ENCODE measurements at places on chromosomes 13 and 19.

- no peak for DNase-seq
Observed at GRCh38 chr13:105778196-105778595, 757.3 kb downstream of the EFNB2 start.

DNA sequence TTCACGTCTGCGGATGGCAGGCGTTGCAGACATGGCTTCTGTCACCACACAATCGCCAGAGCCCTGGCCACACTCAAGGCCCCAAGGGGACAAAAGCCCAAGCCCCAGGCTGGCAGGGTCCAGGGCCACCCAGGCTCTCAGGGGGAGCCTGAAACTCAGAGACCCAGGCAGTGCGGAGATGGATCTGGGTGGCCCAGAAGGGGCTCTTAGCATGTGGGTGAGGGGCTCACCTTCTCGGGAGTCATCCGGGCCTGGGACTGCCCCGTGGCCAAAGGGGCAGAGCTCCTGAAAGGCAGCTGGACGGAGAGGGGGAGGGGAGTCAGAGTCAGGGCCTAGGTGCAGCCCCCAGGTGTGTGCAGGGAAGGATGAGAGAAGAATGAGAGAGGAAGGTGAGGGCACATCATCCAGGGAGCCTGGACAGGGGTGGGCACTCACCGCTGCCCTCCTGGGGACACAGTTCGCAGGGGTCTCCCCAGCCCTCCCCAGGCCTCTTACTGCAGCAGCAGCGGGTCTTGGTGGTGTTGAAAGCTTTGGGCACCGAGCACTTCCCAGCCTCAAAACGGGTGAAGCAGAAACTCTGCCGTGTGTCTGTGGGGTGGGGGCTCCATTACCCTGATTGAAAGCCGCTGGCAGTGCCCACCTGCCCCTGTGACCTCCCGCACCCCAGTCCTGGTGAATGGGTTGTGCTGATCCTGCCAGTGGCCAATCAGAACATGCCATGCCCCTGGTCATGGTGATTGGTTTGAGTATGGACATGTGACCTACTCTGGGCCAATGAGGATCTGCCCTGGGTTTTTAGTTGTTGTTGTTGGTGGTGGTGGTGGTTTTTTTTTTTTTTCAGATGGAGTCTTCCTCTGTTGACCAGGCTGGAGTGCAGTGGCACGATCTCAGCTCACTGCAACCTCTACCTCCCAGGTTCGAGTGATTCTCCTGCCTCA lies 37.4 kb downstream of the CCL25 start:
- no peak for DNase-seq

DNA sequence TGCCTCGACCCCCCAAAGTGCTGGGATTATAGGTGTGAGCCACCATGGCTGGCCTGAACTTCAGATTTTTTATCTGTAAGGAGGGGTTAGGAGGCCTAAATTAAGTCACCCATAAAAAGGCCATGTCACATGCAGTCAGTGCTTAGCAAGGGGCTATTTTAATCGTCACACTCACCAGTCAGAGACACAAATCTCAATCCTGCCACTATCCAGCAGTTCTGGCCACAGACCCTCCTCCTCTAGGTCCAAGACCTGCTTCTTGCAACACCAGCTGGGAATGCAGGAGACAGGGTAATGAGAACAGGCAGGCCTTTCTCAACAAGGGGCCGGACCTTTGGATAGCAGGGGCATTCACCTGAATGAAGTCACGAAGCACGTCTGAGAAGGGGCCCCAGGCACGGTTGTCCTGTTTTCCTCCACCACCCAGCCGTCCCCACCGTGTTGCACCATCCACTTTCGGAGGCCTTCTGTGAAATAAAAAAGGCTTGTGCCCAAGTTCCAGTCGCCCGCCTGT lies 1.4 kb downstream of the FBXO27 start:
- DNase-seq, result no peak

DNA sequence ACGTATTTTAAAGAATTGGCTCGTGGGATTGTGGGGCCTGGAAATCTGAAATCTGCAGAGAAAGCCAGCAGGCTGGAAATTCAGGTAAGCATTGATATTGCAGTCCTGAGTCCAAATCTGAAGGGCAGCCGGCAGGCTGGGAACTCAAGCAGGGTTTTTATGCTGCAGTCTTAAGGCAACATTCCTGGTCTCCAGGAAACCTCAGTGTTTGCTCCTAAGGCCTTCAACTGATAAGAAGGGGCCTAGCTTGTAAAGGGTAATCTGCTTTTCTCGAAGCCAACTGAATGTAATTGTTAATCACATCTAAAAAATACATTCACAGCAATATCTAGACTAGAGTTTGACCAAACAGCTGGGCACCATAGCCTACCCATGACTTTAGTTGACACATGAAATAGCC lies 154.4 kb downstream of the EFNB2 start:
- no peak for DNase-seq

DNA sequence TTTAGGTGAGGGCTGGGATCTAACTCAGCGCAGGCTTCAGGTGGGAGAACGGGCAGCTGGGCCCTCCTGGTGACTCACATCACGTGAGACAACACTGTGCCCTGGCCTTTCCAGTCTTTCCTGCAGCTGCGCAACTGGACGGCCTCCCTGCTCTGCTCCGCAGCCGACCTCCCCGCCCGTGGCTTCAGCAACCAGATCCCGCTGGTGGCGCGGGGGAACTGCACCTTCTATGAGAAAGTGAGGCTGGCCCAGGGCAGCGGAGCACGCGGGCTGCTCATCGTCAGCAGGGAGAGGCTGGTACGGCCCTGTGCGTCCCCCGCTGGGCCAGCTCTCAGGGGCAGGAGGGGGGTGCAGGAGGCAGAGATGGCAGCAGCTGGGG lies 8.8 kb downstream of the SPPL2B start:
- no peak for DNase-seq

DNA sequence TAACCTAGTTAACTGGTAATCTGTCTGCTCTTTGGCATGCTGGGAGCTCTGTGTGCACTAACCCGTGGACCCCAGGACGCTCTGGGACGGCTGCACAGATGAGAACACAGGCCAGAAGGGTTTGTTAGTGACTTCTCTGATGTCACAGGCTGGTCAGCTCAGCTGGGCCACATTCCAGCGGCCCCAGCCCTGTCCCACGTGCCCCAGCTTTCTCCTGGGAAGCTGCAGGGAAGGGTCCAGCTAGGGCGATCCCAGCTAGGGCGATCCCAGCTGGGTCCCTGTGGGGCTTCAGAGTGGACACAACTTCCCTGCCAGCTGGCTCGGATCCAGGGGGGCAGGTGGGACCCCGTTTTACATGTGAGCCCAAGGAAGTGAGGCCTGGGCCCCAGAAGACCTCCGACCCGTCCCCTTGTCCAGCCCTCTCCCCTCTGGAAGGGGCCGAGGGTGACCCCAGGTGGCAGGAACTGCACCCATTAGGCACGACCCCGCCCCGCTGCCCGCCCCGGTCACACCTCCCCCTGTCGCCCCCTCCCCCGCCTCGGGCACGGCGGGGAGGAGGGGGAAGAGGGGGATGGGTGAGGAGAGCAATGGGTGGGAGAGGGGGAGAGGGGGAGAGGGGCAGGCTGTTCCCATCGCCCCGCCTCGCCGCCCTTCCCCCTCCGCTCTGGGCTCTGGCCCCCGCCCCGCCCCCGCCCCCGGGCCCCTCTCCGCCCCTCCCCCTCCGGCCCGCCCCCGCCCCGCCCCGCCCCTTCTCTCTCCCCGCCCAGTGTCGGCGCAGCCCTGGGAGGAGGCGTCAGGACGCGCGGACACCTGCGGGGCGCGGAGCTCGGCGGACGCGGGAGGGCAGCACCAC lies 75.2 kb upstream of the MCF2L start:
- DNase-seq, result peak; percentile 54

GRCh38 chr13:107809125-107809524 lies 406.2 kb downstream of the LIG4 start:
- DNase-seq, result no peak

GRCh38 chr13:91459485-91459884 lies 61.1 kb downstream of the GPC5 start:
- DNase-seq, result no peak

- DNase-seq, result no peak
Observed at GRCh38 chr13:27704681-27705080, 83.0 kb downstream of the POLR1D start.

GRCh38 chr13:48827709-48828108 lies 148.0 kb upstream of the FNDC3A start:
- DNase-seq, result no peak

DNA sequence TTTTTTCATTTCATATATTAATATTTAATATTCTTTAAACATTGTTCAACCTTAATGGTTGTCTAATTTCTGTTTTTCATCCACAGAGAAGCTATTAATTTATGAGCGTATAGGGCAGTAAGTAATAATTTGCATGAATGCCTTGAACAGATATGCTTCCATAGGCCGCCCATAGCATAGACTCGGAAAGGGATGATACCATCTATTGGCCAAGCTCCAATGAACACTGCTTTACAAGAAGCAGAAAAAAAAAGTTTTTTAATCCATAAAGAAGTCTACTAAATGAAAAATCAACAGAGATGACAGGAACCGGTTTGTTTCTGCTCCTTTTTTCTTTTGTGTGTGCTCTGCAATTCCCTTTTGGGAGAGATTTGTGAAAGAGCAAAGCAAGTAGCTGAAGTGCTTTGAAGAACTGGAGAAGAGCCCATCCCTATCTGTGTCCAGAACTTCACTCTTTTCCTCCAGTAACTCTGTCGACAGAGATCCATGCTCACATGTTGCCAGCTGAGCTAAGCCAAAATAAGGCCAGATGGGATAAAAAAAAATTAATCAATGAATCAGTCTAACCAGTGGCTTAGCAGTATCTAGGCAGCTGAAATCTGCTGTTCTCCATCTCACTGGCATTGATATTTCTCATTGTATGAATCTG lies 215.9 kb upstream of the SOX21 start:
- no peak for DNase-seq

DNA sequence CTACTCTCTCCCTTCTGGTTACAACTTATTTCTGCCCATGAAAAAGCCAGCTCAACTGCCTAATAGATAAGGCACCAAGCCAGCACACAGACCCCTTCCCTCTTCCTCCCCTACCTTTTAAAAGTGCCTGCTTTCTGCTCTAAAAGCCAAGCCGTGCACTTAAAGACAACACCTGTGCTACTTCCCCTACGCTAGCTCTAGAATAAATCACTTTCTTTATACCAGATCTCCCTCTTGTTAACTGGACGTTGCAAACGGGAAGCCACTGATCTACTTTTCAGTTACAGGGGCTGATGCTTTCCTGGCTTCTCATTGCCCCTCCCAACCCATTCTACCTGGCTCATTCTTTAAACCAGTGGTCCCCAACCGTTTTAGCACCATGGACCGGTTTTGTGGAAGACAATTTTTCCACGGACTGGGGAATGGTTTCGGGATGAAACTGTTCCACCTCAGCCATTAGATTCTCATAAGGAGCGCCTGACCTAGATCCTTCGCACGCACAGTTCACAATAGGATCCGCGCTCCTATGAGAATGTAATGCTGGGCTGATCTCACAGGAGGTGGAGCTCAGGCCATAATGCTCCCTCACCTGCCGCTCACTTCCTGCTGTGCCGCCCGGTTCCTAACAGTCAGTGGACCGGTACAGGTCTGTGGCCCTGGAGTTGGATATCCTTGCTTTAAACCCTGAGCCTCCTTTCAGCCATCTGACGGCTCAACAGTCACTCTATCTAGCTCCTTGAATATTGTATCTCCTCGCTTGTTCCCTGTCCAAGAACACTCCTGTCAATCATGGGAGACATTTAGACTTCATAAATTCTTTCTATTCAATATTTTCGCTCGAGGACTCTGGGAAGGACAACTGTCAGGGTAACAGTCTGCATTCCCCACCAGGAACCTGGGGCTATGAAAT lies 841 bp upstream of the ZNF223 start:
- DNase-seq, result no peak

GRCh38 chr19:44943801-44944249 lies 1.8 kb downstream of the APOC4 start:
- DNase-seq, result no peak

DNA sequence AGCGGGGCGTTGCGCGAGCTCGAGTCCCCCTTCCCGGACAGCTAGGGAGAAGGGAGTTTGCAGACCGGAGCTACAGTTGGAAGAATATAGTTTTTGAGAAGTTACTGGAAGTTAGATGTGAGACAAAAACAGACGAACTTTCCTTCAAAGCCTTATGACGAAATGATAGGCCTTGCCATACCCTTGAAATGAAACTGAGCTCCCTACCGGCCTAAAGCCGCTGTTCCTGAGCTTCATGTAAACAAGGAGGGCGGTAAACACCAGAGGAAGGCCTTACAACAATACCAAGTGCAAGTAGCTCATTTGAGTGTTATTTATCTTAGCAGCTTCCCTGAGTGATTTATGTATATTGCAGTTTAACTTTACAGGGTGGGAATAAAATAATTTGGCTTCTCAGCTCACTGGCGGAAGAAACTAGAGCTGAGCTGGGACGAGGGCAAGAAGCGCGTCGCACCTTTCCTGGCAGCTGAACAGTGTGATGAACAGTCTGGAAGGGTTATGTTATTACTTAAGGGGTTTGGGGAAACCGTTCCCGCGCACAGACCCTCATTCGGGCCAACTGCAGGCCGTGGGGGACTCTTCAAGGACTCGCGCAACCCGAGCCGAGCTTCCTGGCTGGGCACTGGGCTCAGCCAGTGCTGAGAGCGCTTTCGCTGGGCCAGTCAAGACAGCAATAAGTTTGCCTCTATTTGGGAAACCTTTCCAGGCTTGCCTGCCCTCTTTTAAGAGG lies 111.2 kb downstream of the KCNRG start:
- DNase-seq, result no peak

- no peak for DNase-seq
Observed at GRCh38 chr19:30077851-30078355, 135.9 kb downstream of the URI1 start.

GRCh38 chr13:112069061-112069844 lies 2.3 kb downstream of the SOX1 start:
- no peak for DNase-seq

- DNase-seq, result no peak
Observed at GRCh38 chr13:19772306-19772705, 10.4 kb downstream of the PSPC1 start.

DNA sequence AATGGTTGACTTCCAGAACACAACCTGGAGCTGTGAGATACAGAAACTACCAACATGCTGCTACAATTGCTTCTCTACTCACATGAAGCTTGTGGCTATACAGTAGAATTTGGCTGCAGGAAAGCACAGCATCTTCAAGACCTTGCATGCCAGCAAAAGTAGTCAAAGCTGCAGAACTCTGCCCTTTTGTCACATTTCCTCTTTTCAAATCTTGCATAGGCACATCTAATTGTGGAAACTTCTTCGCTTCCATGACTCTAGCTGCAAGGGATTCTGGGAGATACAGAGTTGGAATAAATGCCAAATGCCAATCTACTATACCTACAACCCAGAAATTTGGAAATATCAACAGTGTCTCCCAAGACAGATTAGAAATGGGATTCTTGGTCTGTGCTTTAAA lies 462.2 kb downstream of the FOXO1 start:
- DNase-seq, result no peak

DNA sequence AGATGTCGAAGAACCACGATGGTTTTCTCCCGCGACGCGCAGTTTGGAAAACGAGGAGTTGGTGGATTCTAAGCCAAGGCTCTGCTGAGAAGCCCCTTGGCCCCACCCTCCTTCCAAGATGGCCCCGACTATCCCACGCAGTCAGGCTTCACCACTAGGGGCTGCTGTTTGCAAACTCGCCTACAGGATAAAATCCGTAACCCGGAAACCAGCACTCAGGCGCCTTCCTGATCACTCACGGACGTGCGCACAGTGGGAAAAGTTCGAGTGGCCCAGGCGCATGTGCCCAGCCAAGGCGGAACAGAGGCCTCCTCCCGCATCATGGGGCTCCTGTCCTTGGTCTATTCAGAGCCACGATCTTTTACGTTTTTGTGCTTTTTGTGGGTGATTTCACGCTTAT lies 19.2 kb upstream of the UQCR11 start:
- DNase-seq, result no peak

- DNase-seq, result no peak
Observed at GRCh38 chr19:18789883-18790565, 1.1 kb downstream of the COMP start.

- no peak for DNase-seq
Observed at GRCh38 chr19:11465600-11465999, 15.2 kb downstream of the ELAVL3 start.

GRCh38 chr13:40159736-40160135 lies 504.3 kb downstream of the COG6 start:
- DNase-seq, result no peak

All from NCI-H1092 (cell line).